ENCODE measurements at places on chromosomes 3 and 15.

- no peak for DNase-seq
These were observed 12.9 kb downstream of the BDH1 start for GRCh38 chr3:197542741-197543454.

- DNase-seq: no peak
These were observed 767 bp downstream of the WDR48 start for GRCh38 chr3:39052583-39052982.

DNA sequence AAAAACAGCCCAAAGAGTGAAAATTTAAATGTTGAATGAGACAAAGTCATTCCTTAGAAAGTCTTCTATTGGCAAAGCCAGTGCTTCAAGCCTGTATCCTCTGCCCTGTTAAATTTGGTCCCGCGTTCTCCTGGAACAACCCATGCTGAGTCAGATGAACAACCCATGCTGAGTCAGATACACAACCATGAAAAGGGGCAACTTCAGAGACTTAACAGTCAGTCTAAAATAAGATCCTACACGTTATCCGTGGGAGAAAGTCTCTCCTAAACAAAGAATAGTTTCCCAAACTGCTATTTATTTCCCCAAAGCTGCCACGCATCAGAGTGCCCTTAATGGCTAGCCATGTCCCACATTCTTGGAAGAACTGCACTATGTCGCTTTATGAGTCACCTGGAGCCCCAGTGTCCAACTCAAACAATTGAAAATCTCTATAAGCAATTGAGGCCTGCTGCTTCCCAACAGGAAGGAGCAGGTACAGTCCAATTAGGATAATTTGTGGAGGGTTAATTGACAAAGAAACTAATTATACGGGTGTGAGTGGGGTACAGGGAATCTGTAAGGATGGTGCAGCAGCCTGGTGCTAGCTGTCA, 66.1 kb downstream of the WHAMM start:
- DNase-seq: no peak

DNA sequence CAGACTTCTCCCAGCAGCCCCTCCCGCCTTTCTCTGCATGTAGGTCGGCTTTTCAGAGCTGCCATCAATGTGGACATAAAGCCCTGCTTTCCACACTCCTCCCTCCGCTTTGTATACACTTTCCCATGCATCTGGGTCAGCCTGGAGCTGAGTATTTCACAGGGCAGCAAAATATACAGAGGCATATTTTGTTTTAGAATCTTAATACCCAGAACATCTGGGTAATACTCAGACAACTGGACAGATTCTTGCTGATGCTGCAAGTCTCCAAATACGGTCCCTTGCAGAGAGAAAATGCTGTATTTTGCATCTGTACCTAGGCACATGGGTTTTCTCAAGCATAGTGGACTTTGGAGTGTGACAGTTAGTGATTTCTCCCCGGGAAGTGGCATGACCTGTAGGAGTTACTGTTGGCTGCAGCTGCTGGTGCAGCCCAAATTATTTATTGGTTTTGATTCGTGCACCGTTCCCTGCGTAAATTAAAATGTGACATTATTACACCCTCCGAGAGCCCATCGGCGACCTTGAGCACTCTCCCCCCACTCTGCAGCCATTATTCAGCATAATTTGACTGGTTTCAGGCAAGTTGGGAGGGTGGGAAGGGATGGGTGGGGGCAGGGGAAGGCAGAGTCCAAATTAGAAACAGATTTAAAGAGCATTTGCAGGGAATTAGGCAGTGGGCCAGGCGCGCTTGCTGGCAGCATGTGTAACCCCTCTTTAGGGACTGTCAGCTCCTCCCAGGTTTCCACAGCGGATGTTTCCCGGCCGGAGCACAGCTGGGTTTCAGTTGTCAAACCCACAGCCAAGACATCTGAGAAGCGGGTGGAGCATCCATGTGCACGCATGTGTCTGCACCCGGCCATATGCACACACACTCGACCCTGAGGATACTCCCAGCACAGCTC, 100.8 kb downstream of the CPN2 start:
- DNase-seq: no peak

DNA sequence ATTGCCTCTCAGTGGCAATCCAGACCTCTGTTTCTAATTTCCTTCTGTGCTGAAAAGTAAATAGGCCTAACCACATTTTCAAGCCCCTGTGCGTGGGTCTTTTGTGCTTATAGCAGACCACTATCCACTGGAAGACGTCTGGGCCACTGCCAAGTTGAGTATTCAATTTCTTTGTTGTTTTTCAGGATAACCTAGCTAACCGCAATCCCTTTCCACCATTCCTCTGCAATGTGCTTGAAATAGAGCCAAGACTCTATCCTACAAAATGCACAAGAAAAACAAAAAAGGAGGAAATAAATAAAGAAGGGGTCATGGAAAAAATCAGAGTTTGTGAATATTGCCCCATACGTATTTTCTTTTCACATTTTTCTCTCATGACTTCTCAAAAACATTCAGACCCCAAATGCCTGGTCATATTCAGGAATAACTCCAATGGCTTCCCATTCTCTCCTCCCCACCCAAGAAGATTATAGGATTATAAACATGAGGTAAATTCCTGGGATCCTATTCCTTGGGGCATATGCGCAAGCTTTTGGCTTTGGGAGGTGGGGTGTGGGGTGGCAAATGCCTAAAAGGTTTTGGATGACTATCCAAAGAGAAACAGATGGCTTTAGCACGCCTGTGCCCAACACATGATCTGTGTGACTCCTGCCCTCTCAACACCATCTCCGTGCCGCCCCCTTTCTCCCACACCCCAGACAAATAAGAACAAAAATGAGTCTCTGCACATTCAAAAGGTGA, 217.9 kb upstream of the THBS1 start:
- no peak for DNase-seq

GRCh38 chr3:171183042-171183441, 156.5 kb upstream of the SLC2A2 start:
- no peak for DNase-seq

- DNase-seq: no peak
These were observed 32.6 kb upstream of the IQSEC1 start for GRCh38 chr3:13105896-13106250.

- DNase-seq: no peak
These were observed 139.4 kb downstream of the LRRC28 start for GRCh38 chr15:99390667-99391066.

- no peak for DNase-seq
These were observed 285.1 kb downstream of the LPP start for GRCh38 chr3:188439080-188439479.

DNA sequence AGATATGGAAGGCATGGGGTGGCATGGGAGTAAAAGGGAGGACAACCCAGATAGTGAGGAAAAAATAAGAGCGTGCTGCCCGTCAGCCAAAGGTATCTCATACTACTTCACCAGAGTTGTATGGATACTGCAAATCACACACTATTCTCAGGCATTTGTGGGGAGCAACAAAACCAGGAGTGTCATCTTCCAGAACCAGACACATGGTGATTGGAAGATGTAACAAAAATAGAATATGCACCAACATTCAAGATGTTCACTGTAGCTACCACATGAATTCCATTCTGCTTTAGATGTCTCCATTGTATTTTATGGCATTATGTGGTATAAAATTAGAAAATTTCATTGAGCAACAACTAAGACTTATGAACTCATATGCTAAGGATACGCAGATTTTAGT, 34.9 kb downstream of the CD47 start:
- DNase-seq: no peak

GRCh38 chr3:117910820-117911521, 1123.7 kb downstream of the IGSF11 start:
- DNase-seq: no peak

DNA sequence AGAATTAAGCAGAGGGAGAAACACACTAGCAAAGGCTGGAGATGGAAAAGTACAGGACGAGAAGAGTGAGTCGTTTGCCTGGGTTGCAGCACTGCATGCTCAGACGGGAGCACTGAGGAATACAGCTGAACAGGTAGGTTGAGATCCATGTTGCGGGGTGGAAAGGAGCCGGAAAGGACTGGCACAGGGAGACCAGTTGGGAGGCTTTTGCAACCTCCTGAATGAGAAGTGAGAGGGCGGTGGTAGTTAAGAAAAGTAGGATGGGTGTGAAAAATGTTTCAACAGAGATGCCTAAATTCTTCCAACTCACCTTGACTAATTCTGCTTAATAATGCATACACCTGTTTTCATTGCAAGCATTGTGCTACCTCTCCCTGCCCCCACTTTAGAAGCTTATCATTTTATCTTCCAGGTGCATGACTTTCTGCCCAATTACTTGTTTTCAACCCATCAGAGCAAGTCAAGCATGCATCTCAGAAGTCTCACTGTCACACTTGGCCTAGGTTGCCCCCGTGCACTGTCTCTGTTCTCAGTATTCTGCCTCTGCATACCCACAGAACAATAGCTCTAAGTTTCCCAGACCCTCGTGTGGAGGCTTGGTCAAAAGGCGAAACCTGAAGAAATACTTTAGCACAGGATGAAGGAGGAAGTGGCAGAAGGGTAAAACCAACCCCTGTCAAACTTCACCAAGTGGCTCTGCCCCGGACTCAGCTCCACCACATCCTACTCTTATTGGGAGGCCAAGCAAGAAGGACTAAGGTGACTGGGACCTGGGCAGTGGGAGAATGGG, 199.3 kb upstream of the BCL6 start:
- DNase-seq: no peak

DNA sequence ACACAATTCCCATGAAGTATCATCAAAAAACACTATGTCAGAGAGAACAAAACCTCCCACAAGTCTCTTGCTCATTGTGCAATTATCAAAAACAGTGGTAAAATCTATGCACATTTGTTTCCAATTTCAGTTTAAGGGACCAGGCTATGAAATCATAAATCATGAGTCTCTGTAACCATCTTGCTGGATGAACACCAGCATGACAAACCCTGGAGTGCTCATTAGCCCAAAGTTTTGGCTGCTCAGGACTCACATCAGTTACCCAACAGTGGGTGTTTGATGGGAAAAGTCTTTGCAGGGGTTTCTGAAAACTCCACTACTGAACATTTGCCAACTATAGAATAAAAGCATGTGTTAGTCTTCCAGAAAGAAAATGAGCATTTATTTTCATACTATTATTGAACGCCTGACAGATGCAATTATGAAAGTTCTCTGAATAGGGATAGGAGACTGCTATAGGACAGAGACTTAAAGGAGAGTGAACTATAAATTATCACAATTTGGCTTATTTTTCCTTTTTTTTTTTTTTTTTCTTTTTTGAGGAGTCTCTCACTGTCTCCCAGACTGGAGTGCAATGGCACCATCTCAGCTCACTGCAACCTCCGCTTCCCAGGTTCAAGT, 240.8 kb upstream of the KCNMB2 start:
- DNase-seq: no peak

DNA sequence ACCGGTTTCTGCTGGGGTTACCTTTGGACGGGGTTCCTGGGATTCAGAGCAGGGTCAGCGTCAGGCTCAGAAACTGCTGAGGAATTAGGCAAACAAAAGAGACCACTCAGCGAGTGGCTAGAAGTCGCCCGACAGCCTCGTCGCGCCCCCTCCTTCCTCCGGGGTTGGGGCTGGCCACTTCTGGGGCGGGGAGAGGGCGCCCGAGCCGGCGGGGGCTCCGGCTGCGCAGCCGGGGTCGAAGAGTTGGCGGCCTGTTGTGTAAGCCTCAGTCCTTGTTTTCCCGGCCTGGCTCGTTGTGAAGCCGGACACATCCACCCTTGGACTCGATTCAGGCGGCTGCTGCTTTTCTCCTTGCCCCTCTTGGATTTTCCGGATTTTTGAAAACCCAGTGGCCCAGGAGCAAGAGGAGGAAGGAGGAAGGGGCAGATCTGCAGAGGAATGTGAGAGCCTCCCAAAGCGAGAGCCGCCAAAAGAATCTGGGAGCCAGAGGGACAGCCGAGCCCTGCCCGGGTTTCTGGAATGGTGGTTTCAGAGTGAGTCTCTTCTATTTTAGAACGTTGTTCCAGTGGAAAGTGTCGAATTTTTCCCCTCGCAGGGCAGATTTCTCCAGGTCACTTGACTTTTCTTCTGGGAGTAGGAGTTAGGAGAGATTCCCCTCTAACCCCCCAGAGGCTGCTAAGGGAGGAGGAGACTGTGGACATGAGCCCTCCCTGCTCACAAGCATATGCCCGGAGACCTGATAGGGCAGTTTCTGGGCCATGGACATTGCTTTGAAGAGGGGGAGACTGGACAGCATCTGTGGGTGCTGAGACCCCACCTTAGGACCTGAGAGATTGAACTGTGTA, 666 bp downstream of the SNX33 start:
- no peak for DNase-seq

DNA sequence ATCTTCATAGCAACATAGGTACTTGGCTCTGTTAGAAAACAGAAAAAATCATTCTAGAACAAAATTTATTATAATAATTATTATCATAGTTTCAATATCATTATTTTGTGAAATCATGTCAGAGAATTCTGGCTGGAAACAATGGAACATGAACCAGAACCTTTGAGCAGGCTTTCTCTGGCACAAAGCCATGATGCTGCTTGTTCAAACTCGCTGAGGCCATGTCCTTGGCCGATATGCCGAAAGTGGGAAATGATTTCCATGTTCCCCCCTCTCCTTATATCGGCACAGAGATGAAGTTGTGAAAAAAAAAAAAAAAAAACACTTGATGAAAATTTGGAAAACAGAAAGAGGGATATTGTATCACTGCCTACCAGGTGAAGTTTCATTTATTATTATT, 49.0 kb upstream of the MRPL3 start:
- DNase-seq: no peak

GRCh38 chr3:182729903-182730674, 63.2 kb upstream of the ATP11B start:
- no peak for DNase-seq

DNA sequence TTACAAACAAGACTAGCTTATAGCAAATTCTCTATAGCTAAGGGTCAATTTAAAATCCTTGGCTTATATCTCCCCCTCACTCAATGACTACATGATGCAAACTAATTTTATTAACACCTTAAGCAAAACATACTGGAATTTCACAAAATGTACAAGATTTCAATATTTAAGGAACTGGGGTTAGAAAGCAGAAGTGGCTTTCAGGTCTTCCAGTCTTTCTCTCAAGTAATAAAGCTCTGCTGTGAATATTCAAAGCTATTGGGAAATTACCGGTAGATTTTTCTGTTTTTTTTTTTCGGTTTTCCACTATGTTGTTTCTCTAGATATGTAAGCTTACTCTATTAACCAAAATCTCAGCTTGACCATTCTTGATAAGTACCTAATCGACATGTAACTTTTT, 3.9 kb downstream of the EPM2AIP1 start:
- DNase-seq: no peak

- DNase-seq: no peak
These were observed 158.6 kb upstream of the RGMA start for GRCh38 chr15:93247466-93248121.

All from activated CD4-positive, alpha-beta T cell treated with anti-CD3 and anti-CD28 coated beads for 1 hour (primary cell).